ENCODE measurements at places on chromosomes 6 and 20. TPM values are rescaled to one million over a fixed set of nuclear protein-coding genes. Genes with fewer than 3 reads are reported as not detected.
A peak's percentile ranks its signal among the peaks of the same experiment; 100 is the strongest.

Gene TGM6
- not detected for total RNA-seq

DNA sequence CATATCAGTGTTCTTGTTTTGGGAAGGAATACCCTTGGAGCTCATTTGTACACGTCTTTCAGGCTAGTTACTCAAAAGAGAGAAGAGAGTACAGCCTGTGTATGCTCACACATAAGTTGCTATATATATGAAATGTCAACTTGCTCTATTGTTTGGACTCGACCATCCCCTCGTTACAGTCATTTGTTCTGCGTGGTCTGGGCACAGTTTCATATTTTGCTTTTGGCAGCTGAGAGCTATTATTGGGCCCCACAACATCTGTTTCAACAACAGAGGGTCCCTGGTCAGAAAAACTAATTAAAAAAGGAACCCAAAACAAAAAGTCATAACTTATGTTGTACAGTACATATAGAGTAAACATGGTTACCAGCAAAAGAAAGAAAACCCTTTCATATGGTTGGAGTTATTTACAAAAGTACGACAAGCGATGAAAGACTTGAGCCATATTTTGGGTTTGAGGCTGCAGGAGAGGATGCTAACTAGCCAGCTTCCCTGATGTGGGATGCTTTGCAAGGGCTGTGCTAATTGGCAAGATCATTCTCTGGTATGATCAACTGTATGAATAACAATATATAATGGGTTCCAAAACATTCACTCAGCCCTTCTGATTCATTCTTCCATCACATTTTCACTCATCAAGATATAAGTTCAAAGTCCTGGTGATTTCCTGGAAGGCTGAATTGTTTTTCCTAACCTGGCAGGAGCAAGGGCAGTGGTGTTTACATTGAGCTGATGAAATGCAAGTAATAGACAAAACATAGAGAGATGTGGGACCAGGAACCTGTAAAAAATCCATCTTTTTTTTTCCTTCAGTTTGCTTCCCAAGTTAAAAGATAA lies 137.9 kb downstream of the RPS12 start:
- ATAC-seq = no peak

- ATAC-seq = no peak
Observed at GRCh38 chr20:10219452-10219791, 792 bp downstream of the SNAP25 start.

GRCh38 chr6:135869857-135870256 lies 18.4 kb downstream of the PDE7B start:
- peak; percentile 78 for ATAC-seq

Gene GNL1
- 102 TPM for total RNA-seq

- ATAC-seq = no peak
Observed at GRCh38 chr6:121439926-121440325, 4.5 kb downstream of the GJA1 start.

GRCh38 chr6:292506-293192 lies 362 bp downstream of the DUSP22 start:
- peak; percentile 39 for ATAC-seq
